ENCODE measurements at places on chromosomes 2 and 18.
A peak's percentile ranks its signal among the peaks of the same experiment; 100 is the strongest.

- DNase-seq: no peak
These were observed 640.1 kb downstream of the EPHA4 start for GRCh38 chr2:220932041-220932440.

DNA sequence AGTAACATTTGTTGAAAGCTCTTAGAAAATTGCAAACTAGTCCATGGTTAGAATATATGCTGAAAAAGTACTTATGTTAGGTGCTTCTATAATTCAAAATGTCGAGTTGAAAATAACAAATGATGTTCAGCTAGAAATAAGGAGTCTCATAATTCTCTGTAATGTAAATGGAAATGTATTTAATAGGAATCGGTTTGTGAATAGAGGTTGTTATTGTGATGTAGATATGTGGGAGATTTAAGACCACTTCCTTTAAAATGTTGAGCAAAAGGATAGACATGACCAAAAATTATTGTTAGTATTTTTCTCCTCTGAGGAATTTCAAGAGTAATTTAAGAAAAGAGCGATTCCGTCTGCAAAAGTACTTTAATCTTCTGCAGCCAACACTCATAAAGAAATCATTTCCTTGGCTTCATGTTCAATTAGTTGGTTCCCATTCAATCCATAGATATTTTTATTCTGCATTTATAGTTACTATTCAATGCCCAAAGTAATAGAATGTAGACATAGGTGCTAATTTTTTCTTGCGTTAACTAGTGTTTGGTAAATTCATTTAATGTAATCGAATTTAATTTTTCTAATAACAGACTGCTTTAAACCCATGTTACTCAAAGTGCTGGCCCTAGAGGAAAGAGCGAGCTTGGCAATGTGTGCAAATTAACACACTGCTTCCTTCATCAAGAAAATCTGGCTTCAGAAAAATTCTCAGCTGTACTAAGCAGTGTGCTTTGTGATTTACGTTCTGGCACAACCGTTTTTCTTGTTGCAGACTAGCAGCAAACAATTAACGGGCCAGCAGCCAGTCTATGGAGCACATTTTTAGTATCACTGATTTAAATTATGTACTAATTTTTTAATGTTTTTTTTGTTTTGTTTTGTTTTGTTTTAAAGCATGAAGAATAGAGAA lies 32.2 kb downstream of the FN1 start:
- no peak for DNase-seq

GRCh38 chr18:33951031-33951430 lies 273.7 kb downstream of the NOL4 start:
- DNase-seq: no peak

DNA sequence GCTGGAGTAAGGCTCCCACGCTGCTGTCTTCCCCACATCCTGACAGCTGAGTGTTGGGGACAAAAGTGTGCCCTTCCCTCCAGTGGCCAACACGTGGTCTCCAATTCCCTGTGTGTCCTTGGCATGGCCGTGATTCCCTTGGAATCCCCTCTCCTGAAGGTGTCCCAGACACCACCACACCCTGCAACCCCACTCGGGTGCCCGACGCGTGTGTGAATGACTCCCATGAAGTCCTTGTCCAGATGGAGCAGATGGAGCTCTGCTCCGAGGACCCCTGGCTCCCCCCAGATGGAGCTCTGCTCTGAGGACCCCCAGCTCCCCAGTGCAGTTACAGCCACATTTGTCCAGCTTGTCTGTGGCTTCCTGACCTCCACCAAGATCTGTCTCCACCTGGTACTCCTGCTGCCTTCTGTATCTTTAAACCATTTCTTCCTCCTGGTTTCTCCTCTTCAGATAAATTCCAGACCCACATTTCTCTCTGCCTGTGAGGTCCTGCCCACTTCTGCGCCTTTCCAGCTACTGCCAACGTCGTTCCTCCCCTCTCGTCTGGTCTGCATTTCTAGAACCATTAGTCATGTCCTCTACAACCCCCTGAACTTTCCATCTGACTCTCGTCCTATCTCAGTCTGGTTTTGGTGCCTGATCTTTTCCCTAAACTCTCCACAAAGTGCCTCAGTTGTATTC lies 86.8 kb upstream of the PXDN start:
- DNase-seq: no peak

DNA sequence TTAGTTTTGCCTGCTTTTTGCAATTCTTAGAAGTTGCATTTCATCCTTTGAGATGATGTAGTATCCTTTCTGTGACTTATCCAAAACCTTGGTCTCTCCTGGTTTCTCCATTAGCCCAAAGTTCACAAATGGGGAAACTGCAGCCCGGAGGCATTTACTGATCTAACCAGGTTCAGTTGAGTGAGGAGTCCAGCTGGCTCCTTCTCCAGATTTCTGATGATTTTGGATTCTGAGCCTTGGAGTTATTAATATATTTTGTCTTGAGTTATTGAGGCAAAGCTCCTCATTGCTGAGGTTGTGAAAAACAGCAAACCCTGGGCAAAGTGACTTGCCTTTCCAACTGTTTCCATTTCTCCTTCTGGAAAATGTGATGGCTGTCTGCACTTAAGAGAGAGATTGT lies 1.7 kb downstream of the SLC1A4 start:
- DNase-seq: no peak

- no peak for DNase-seq
These were observed 1345.1 kb downstream of the SUCLG1 start for GRCh38 chr2:83113953-83114352.

DNA sequence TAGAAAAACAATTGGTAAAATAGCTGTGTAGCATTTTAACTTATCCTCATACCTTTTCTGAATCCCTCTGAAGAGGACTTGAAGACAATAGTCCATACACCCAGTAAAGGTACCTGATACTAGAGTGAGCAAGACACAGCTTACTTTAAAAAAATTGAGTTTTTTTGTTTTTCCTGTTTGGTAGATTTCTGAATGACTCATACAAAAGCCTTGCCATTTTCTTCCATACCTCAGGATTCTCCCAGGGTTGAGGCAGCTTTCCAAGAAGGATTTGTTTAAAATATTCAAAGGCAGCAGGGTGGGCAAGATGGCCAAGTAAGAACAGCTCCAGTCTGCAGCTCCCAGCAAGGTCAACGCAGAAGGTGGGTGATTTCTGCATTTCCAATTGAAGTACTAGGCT lies 551.0 kb upstream of the LRATD1 start:
- DNase-seq: no peak

- no peak for DNase-seq
These were observed 35.0 kb downstream of the NEDD4L start for GRCh38 chr18:58078889-58079573.

DNA sequence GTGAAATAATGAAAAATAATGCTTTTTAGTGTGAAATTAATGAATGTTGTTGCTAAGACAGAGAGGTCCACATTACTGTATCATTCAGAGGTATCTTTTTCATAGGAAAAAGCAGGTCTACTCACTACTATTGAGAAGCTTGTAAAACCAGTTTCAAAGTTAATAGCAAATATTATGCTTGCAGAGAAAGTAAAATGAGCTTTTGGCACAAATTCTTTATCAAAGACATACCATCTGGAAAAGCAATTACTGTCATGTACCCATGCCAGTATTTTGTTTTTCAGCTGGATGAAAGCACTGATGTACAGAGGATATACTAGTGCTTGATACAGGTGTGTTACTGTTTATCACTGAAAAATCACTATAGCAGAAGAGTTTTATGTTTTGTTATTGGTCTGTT lies 77.5 kb downstream of the NCOA1 start:
- DNase-seq: no peak

DNA sequence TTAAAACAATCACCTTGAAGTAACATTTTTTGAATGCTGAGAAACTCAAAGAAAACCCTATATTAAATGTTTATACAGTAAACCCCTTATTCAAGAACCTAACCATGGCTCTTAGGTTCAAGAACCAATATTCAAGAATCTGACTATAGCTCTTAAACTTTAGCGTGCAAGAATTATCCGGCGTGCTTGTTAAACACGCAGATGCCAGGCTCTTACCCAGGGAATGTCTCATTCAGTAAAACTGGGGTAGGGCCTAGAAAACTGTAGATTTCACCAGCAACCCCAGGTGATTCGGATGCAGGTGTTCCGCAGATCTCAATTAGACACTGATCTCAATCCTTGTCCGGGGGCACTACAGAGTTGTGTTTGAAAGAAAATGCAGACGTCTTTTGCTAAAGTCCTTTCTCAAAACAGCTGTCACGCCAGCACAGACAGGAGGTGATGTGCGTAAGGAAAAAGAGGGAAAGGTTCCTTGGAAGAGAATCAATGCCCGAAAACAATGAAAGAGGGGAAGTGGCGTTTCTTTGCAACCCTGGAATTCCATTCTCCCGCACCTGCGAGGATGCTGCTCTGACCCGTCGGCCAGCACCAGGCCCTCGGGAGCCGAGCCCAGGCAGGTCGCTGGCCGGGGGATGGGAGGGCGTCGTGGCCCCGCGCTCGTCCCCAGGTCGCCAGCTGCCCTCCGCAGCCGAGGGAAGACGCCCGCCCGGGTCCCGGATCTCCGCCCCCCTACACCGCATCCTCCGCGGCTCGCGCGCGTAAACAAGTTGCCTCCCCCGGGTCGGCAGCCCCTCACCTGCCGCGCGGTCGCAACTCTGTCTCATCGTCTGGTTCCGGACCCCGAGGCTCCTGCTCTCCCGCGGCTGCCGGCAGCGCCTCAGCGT lies 851 bp downstream of the EIF2AK3 start:
- peak; percentile 16 for DNase-seq

DNA sequence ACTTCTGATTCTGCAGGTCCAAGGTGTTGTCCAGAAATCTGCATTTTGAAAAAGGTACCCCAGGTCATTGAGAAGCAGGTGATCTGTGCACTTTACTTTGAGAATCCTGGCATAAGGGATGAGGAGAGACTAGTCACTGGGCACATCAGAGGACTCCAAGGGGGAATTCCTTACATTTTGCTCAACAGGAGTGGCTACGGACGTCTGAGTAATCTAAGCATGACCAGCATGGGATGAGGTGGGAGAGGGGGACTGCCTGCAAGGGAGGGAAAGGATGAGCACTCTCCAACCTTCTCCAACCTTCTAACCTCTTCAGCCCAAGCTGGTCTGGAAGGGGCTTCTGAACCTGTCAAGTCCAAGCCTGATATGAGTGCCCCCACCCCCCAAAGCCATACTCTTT lies 55.5 kb downstream of the MARCHF4 start:
- no peak for DNase-seq

DNA sequence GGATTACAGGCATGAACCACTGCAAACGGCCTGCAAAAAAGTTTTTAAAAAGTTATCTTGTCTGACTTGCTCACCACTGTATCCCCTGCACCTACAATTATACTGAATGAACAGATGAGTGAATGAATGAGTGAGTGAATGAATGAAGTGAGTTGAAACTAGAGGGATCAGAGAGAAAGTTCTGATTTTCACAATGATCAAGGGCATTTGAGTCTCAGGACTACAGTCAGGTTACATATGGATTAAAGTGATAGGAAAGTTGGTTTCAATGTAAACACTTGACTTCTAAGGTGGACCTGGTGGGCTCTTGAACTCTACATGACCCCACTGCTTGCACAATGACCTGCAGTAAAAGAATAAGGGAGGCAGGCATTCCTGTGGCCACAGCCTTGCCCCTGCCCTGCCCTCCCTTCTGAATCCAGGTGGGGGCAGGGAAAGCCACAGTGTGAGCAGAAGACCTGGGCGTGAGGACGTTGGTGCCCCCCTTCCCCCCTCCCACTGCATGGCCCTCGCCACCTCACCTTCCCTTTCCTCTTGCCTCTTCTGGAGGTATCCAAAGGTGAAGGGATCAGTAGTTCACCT lies 10.7 kb downstream of the C2orf80 start:
- no peak for DNase-seq

GRCh38 chr2:85470850-85471800 lies 52.6 kb downstream of the SH2D6 start:
- no peak for DNase-seq

GRCh38 chr2:120624061-120624737 lies 111.5 kb upstream of the GLI2 start:
- no peak for DNase-seq

DNA sequence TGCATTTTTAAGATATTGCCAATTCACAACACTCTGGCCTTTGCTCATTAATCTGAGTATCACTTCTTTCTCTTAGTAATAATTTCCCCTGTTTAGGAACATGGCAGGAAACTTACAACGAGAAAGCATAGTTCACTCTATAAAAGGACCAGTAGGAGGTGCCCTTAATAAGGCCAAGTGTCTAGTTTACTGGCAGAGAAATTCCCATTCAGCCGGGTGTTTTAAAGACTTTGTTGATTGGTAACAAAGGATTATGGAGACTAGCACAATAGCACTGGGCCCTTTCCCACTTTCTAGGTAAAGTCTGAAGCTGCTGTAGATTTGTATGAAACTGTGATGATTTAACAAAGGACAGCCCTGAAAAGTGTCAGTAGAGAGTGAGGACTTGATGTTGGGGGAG lies 3.1 kb downstream of the DCC start:
- no peak for DNase-seq

DNA sequence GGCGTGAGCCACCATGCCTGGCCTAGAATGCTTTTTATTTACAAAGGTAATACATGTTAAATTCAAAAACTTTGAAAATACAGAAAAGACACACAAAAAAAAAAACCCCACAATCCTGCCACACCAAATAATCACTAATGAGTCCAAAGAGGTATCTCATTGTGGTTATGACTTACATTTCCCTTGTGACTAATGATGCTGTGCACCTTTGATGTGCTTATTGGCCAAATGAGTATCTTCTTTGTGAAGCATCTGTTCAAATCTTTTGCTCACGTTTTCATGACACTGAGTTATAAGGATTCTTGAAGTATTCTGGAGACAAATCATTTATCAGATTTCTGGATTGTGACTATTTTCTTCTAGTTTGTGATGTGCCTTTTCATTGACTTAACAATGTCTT lies 6.4 kb upstream of the NLRC4 start:
- DNase-seq: no peak

- DNase-seq: no peak
These were observed 90.8 kb upstream of the MEIS1 start for GRCh38 chr2:66344087-66344663.

- DNase-seq: no peak
These were observed 1.8 kb downstream of the AFF3 start for GRCh38 chr2:100140582-100140981.

GRCh38 chr2:206202446-206202845 lies 42.8 kb downstream of the EEF1B2 start:
- no peak for DNase-seq

DNA sequence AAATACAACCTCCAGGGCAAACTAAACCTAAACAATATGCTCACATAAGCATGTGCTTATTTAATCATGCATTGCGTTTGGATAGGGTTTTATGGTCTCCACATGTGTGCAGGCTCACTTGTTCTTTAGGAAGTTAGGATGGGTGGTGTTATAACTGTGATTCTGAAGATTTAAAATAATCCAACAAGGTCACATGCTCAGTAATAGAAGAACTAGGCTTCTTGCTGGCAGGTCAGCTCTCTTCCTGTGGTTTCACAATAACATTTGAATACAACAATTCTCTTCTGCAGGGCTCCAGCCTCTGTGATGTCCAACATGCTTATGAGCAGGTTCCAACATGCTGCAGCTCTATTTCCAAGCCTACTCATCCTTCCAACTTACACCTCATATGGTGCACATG lies 84.0 kb downstream of the MYL12B start:
- no peak for DNase-seq
